Mesenteric fat pad (tissue), 1 donor: ENCODE measurements at places on chromosomes 7 and 10. TPM values are rescaled to one million over a fixed set of nuclear protein-coding genes. Genes with fewer than 3 reads are reported as not detected.
A peak's percentile ranks its signal among the peaks of the same experiment; 100 is the strongest.

The ZYX gene
- total RNA-seq: 271 TPM

The WDR91 gene
- 15.0 TPM for total RNA-seq

The NKX2-3 gene
- total RNA-seq: 2.8 TPM

The EDRF1 gene
- 15.6 TPM for total RNA-seq

The MYL7 gene
- total RNA-seq: not detected

The TAS2R41 gene
- total RNA-seq: not detected

The ITIH5 gene
- 439 TPM for total RNA-seq

The TRUB1 gene
- total RNA-seq: 5.2 TPM

The SPDYE11 gene
- total RNA-seq: not detected

The ZNF365 gene
- not detected for total RNA-seq

The CHN2 gene
- total RNA-seq: 11.0 TPM

The GBF1 gene
- 34.9 TPM for total RNA-seq

The C7orf57 gene
- not detected for total RNA-seq

The INHBA gene
- 1.00 TPM for total RNA-seq

The HDAC9 gene
- total RNA-seq: 21.7 TPM

The PTPRN2 gene
- 2.6 TPM for total RNA-seq

The TMEM273 gene
- 17.9 TPM for total RNA-seq

The OR2A5 gene
- not detected for total RNA-seq

The DNAH11 gene
- 0.26 TPM for total RNA-seq

The POLR3A gene
- 12.0 TPM for total RNA-seq

The PDLIM1 gene
- 200 TPM for total RNA-seq

- DNase-seq: no peak
These were observed 6.2 kb downstream of the SLC18A2 start for GRCh38 chr10:117246997-117247671.

DNA sequence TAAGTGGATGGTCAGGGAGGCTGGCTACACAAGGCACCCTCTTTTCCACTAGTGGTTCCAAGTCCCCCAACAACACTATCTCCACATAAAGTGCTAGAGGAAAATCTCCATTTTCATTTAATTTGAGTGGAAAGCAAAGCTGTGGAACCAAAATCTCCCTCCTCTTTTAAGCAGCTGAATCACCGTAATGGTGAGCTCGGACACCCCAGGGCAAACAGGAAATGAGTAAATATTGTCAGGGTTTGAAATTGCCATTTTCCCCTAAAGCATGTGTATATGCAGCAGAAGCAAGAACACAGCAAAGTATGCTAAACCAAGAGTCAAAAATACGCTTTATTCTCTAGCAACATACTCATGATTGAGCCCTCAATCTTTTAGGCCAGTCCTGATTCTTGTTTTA lies 143.7 kb downstream of the GPAM start:
- DNase-seq: no peak

- no peak for DNase-seq
These were observed 99.2 kb upstream of the MALRD1 start for GRCh38 chr10:18949391-18949790.

- no peak for DNase-seq
These were observed 157.5 kb upstream of the PHYHIPL start for GRCh38 chr10:59018977-59019376.

- DNase-seq: no peak
These were observed 69.5 kb downstream of the NPSR1 start for GRCh38 chr7:34727464-34727995.

GRCh38 chr10:126156012-126156411 lies 232.3 kb downstream of the ADAM12 start:
- no peak for DNase-seq

DNA sequence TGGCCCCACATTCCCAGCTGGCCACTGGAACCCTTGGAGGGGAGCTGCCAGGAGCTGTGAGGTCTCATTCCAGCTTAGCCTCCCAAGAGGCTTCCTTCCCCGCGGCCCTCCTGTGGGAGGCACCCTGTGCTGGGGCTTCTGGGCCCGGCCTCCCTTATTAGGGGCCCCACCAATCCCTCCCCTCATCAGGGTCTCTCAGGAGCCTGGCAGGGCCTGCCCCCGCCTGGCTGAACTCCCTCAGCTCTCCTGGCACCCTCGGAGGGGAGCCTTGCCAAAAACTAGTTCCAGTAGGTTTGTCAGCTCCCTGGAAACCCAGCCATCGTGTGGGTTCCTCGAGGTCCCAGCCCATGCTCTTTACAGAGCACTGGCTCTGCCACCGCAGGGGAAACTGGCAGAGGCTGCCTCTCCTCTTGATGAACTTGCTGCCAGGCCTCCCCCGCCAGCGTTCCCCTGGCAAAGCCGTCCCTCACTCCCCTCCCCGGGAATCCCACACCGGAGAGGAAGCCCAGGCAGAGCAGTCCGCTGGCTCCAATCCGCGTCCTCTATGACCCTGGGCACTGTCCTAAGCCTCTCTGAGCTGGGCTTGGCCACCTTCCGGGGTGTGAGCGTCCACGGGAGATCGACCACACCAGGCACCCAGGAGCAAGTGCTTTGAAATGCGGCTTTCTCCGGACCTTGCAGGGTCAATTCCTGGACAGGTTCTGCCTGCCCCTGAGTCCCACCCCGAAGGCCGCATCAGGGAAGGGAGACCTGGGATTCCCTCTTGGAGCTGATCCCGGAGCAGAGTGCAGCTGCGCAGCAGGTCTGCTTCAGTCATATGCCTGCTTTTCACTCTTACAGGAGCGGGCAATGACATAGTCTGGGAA lies 139.8 kb downstream of the ARHGAP22 start:
- DNase-seq: peak; percentile 86

DNA sequence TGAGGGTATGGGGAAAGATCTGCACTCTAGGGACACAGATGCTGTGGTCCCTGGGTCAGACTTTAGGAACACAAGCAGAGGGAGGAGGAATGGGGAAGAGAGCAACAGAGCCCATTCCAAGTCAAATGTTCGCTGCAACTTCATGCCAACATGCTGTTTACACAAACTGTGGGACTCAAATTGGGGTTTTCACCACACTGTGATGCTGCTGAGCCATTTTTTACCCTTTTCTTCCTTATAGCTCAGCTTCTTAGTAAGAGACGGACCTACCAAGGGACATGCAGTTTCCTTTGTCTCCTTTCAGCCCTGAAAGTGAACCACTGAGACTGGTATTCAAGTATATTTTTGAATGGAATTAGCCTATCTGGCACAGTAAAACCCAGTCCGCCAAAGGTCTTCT lies 64.3 kb upstream of the AGK start:
- DNase-seq: no peak

DNA sequence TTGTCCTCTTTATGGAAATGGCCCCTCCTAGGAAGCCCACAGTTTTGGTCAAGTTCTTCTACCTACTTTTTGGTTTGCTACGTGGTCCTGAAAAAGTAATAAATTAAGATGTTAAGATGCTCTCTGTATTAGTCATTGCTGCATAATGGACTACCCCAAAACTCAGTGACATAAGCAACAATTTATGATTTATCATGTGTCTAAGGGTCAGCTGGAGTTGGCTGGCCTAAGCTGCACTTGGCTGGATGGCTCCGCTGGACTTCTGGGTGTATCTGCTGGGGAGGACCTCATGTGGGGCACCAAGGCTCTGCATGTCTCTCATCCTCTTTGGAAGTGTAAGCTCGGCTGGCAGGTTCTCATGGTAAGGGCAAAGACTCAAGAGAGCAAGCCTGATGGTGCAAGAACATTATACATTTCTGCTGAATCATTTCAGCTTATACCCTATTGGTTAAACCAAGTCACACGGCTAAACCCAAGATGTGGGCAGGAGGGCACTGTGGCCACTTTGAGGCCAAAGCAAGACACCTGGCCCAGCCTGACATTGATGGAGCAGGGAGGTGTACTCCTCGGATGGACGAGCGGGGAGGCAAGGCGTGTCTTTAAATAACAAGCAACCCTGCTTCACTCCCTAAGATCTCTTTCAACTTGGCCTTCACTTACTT lies 47.7 kb downstream of the TBXAS1 start:
- no peak for DNase-seq

- no peak for DNase-seq
These were observed 2.3 kb upstream of the SLC29A3 start for GRCh38 chr10:71316786-71317160.

DNA sequence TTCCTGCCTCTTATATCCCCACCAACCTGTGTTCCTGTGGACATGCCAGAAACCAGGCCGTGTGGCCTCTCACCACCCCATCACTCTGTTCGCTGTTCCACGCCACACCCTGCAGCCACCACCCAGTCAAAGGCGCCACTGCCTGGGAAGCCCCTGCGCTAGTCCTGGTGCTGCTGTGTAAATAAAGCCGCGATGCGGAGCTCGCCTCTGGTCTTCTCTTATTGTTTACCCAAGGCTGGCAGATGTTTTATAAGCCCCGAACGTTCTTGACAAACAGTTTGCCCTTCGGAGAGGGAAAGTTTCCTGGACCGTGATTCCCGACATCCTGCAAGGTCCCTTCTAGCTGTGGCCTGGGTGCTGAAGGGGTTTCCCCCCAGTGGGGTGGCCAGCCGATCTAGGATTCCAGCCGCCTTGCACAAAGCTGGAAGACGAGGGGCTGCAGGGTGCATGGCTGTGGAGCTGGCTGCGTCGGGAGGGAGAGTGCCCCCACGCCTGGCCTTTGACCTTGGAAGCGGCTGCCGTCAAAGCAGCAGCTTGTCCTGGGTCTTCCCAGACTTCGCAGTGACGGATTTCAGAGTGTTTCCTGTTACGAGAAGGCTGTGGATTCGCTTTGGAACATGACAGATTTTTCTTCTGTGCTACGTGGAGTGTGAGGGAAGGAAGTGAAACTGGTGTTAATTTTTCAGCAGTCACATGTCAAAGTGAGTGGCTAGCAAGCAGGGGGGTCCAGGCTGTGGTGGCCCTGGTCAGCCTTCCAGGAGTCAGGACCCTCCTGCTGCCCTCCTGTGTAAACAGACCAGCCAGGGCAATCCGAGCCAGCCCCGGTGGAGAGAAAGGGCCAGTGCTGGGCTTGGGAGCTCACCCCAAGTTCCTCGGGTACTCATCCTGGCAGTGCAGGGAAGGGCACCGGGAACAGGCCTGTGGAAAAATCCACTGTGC lies 61.6 kb downstream of the LHPP start:
- DNase-seq: no peak

- no peak for DNase-seq
These were observed 31.0 kb downstream of the TACR2 start for GRCh38 chr10:69385454-69386350.

GRCh38 chr7:274266-274665 lies 15.7 kb upstream of the FOXL3 start:
- no peak for DNase-seq

GRCh38 chr7:1553512-1554210 lies 2.3 kb downstream of the TMEM184A start:
- no peak for DNase-seq

DNA sequence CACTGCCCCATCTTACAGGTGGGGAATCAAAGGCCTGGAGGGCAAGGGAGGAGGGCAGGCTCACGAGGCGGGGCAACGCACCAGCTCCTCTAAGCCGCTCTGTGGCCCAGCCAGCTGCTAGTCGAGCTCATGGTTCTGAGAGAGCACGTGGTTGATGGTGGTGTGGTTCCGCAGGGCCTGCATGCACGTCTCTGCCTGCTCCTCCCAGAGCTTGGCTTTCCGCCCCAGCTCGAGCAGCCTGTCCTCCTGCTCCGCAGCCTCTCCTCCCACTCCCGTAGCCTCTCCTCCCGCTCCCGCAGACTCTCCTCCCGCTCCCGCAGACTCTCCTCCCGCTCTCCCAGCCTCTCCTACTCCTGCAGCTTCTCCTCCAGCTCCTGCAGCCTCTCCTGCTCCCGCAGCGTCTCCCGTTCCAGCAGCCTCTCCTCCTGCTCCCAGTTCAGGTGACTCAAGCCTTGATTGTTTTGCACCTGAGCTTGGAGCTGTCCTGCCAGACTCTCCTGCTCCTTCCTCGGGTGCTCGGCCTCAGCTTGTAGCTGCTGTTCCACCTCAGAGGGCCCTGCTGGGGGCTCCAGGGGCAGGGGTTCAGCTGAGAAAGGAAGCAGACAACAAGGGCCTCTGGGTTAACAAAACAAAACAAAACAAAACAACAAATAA lies 19.1 kb upstream of the MTPAP start:
- DNase-seq: peak; percentile 77

GRCh38 chr7:116159711-116160110 lies 50.6 kb upstream of the TES start:
- no peak for DNase-seq

- DNase-seq: no peak
These were observed 16.6 kb downstream of the BAG3 start for GRCh38 chr10:119667562-119668328.

GRCh38 chr7:107622429-107622828 lies 38.2 kb upstream of the SLC26A4 start:
- DNase-seq: no peak

GRCh38 chr7:144835155-144835611 lies 670 bp downstream of the TPK1 start:
- no peak for DNase-seq

GRCh38 chr7:2879354-2879753 lies 35.2 kb upstream of the GNA12 start:
- DNase-seq: no peak

GRCh38 chr10:62736168-62736546 lies 68.4 kb upstream of the ADO start:
- DNase-seq: no peak

DNA sequence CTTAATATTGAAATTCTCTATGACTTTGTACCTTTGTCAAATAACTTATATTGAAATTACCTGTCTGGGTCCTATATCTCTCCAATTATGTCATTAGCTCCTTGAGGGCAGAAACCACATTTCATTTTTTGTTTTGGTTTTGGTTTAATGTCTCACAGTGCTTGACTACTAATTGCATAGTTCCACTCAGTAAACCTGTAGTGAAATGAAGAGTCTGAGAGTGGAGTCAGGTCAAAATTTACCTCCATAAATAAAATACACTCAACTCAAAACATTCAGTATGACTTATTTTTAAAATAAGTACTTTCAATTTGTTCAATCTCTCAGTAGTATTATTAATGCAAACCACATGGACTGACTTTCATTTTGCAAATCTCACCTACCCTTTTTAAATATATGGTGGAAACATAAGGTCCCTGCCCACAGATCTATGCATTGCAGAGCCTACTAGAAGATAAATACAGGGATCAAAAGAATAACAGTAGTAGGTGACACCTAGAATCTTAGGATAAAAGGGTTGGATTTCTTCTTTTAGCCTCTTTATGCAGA lies 32.5 kb downstream of the PDE1C start:
- DNase-seq: no peak

DNA sequence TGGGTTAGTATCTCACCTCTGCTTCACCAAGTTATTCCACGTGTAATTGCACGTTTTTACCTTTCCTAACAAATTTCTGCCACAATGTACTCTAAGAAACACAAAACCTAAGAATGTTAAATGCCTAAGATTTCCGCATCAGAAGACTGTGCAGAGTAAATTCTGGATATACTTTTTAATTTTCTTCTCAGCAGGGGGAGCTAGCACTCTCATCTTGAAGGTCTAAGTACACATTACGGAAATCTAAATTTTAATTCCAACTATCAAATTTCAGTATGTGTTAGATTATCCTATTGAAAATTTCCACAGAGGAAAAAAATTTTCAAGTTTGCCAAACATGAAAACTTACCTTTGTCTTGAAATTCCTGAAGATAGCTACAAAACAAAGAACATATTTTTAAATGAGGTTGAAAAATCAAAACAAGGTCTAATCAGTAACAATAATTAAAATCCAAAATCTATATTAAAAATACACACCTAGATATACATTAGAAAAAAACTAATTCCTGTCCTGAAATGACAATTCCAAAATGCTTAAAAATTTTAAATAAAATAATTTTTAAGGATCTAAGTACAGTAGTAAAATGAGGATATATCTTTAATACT lies 10.5 kb downstream of the SKAP2 start:
- DNase-seq: no peak
